T-cell (primary cell): ENCODE measurements at places on chromosomes 4 and X. TPM values are rescaled to one million over a fixed set of nuclear protein-coding genes. Genes with fewer than 3 reads are reported as not detected.
A peak's percentile ranks its signal among the peaks of the same experiment; 100 is the strongest.

The NEUROG2 gene
- total RNA-seq: not detected

The SYAP1 gene
- total RNA-seq: 19.3 TPM

- no peaks in the 10 kb centered on the region for H3K4me1 ChIP-seq
- no peaks in the 10 kb centered on the region for H3K36me3 ChIP-seq
- no peak overlapping the region for H3K4me3 ChIP-seq
- no peak overlapping the region for H3K27ac ChIP-seq
- no peaks in the 10 kb centered on the region for H3K27me3 ChIP-seq
These were observed 189.1 kb upstream of the ADGRL3 start for GRCh38 chr4:61011051-61011450.

- no peak for DNase-seq
- no peaks in the 10 kb centered on the region for H3K4me1 ChIP-seq
- no peaks in the 10 kb centered on the region for H3K36me3 ChIP-seq
- no peak within 1 kb of the TSS for H3K4me3 ChIP-seq
- peaks cover 6% of the 10 kb centered on the region for H3K27me3 ChIP-seq
These were observed at the start of gene GALNTL6 for GRCh38 chr4:171812665-171813525. GALNTL6 (plus strand) TSS chr4:171813404.

DNA sequence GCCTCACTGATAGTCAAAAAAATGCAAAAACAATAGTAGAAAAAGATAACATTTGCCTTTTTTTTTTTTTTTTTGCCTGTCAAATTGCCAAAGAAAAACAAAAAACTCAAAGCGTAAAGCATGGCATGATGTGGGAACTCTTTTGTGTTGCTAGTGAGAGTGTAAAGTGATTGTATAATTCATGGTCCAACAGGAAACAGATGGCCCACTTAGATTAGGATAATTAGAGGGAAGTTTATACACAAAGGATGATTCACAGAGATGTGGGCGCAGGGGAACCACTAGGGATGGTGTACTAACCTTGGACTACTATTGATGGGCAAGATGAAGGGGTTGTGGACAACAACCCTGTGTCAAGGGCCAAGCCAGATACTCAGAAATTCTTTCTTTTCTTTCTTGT lies 16.4 kb downstream of the MCUB start:
- no peak for DNase-seq
- peaks cover 5% of the 10 kb centered on the region for H3K36me3 ChIP-seq
- no peak overlapping the region for H3K27ac ChIP-seq
- H3K4me1 ChIP-seq: peaks cover 23% of the 10 kb centered on the region

The DGKK gene
- 0.09 TPM for total RNA-seq

- no peaks in the 10 kb centered on the region for H3K4me1 ChIP-seq
- DNase-seq: no peak
- no peaks in the 10 kb centered on the region for H3K27me3 ChIP-seq
- no peak overlapping the region for H3K27ac ChIP-seq
- H3K36me3 ChIP-seq: no peaks in the 10 kb centered on the region
These were observed 174.1 kb upstream of the HS3ST1 start for GRCh38 chr4:11602606-11603340.

The RAB39B gene
- 13.2 TPM for total RNA-seq

DNA sequence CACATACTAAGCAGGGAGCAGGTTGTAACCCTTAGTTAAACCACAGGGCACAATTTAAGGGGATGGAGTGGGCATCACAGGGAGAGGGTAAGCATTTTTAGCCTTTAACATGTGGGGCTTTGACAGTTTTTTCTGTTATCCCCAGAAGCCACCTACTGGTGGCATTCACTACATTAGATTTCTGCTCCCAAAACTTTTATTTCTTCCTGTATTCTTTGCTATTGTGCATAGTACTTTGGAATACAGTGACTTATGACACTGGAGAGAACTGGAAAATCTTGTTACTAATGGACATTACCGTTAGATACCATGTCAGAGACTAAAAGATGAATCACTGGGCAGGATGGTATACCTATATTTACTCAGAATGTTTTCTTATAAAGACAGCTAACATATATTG lies 7.3 kb downstream of the TRIM75 start:
- no peaks in the 10 kb centered on the region for H3K36me3 ChIP-seq
- no peak overlapping the region for H3K4me3 ChIP-seq
- no peak for DNase-seq

DNA sequence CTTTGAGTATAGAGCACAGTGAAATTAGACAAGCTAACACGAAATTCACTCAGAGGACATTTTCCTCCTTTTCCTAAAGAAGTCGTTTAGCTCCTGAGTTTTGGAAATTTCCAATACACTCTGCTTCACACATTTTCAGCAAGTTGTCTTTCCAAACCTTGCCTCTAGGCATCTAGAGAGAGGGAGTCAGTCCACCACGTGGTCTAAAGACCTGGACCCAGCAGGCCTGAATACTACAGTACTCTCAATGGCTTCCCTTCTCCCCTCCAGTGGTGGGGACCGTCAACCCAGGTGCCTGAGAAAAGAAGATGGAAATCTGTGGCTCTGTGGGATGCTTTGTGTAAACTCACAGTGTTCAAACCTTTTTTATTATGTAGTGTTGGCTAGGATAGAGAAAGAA lies 13.9 kb upstream of the SCML2 start:
- no peak overlapping the region for H3K27ac ChIP-seq
- H3K4me3 ChIP-seq: no peak overlapping the region
- no peaks in the 10 kb centered on the region for H3K27me3 ChIP-seq
- no peaks in the 10 kb centered on the region for H3K36me3 ChIP-seq
- H3K4me1 ChIP-seq: no peaks in the 10 kb centered on the region

- no peaks in the 10 kb centered on the region for H3K27me3 ChIP-seq
- DNase-seq: no peak
- no peaks in the 10 kb centered on the region for H3K36me3 ChIP-seq
These were observed 74.6 kb upstream of the NALF2 start for GRCh38 chrX:69429339-69430015.

DNA sequence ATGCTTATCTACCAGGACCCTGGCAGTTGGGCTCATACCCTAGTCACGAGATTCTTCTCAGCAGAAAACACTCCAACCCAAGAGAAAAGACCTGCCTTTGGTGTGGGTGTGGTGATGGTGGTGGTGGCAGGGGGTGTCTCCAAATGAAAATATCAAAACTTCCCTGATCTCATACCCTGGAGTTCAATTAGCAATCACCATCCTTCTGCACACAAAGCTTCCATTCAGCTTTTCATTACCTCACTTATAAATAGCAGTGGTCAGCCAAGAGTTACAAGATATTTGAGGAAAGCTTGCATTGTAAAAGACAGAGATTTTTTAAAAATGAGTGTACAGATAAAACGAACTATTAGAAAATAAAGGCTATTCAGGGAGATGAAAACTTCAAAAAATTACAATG lies 580.8 kb upstream of the MAGEB2 start:
- no peak overlapping the region for H3K4me3 ChIP-seq
- no peaks in the 10 kb centered on the region for H3K36me3 ChIP-seq
- H3K27ac ChIP-seq: no peak overlapping the region
- H3K4me1 ChIP-seq: no peaks in the 10 kb centered on the region

DNA sequence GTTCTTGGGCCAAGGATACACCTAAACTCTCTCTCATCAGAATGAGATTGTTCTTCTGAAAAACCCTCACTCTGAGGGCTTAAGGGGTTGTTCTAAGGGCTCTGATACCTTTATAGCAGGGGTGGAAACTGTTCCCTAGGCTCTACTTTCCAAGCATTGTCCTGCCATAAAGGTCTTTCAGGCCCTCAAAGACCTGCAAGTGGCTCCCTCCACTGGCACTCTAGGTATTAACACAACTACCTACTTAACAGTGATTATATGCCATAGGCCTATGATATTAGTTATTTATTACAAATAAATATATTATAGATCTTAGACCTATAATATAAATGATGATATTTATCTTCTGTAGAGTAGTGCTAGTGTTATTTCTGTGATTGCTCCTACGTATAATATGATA lies 473.7 kb upstream of the RPS6KA3 start:
- H3K36me3 ChIP-seq: no peaks in the 10 kb centered on the region
- no peak overlapping the region for H3K4me3 ChIP-seq
- H3K27me3 ChIP-seq: no peaks in the 10 kb centered on the region

GRCh38 chrX:14672611-14673172 lies 143.4 kb downstream of the GLRA2 start:
- no peak overlapping the region for H3K4me3 ChIP-seq
- H3K36me3 ChIP-seq: no peaks in the 10 kb centered on the region
- no peak for DNase-seq
- no peaks in the 10 kb centered on the region for H3K27me3 ChIP-seq
- H3K4me1 ChIP-seq: no peaks in the 10 kb centered on the region

DNA sequence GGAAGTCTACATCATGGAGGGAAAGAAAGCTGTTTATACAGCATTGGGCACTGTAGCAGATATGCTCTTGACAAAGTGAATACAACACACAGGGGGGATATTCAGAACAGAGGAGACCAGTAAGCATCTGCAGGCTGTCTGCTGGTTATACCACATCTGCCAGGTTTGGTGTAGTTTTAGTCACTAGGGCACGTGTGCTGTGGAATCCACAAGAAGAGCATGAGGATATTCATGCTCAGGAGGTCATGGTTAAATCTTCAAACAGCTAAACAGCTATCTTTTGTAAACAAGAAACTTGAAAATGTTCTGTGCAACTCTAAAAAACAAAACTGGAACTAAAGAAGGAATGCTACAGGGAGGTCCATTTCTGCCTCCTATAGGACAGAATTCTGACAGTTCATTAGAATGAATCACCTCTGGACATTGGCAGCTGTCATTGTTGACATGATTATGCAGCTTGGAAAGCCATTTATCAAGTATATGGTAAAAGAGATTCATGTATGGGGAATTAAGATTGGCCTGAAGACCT lies 175.8 kb downstream of the RCHY1 start:
- no peaks in the 10 kb centered on the region for H3K27me3 ChIP-seq
- no peak overlapping the region for H3K27ac ChIP-seq
- H3K4me3 ChIP-seq: no peak overlapping the region

- peaks cover 10% of the 10 kb centered on the region for H3K4me1 ChIP-seq
- H3K36me3 ChIP-seq: no peaks in the 10 kb centered on the region
- no peak overlapping the region for H3K4me3 ChIP-seq
- H3K27me3 ChIP-seq: no peaks in the 10 kb centered on the region
- no peak for DNase-seq
- H3K27ac ChIP-seq: no peak overlapping the region
These were observed 4.0 kb upstream of the ITM2A start for GRCh38 chrX:79371101-79371500.

- H3K27ac ChIP-seq: no peak overlapping the region
- no peak overlapping the region for H3K4me3 ChIP-seq
- H3K27me3 ChIP-seq: no peaks in the 10 kb centered on the region
- DNase-seq: no peak
- no peaks in the 10 kb centered on the region for H3K36me3 ChIP-seq
- H3K4me1 ChIP-seq: no peaks in the 10 kb centered on the region
These were observed 1703.7 kb upstream of the AGA start for GRCh38 chr4:179145746-179146525.

DNA sequence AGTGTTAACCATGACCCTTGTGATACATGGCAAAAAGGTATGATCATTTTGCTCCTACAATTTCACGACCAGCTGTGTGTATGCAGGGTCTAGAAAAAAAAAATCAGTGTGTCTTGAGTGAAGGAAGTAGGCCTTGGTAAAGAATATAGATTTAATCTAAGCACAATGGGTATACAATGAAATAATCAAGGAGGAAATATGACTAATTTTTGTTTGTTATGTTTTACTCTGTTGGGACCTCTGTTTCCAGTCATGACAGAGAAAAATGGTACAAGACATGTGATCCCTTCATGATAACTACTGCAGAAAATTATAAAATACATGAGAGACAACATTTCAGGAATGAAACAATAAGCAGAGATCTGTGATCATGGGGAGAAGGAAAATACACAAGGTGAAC lies 835.5 kb downstream of the PDHA2 start:
- no peak overlapping the region for H3K27ac ChIP-seq
- no peak overlapping the region for H3K4me3 ChIP-seq
- no peaks in the 10 kb centered on the region for H3K27me3 ChIP-seq
- H3K4me1 ChIP-seq: no peaks in the 10 kb centered on the region

GRCh38 chr4:150668824-150669223 lies 86.9 kb downstream of the MAB21L2 start:
- no peaks in the 10 kb centered on the region for H3K4me1 ChIP-seq
- H3K27ac ChIP-seq: no peak overlapping the region
- no peaks in the 10 kb centered on the region for H3K27me3 ChIP-seq
- H3K36me3 ChIP-seq: no peaks in the 10 kb centered on the region
- DNase-seq: no peak

The CLOCK gene
- total RNA-seq: 16.0 TPM

The SSX3 gene
- not detected for total RNA-seq

GRCh38 chrX:9530848-9531274 lies 66.0 kb downstream of the TBL1X start:
- no peak overlapping the region for H3K4me3 ChIP-seq
- H3K36me3 ChIP-seq: no peaks in the 10 kb centered on the region
- no peak overlapping the region for H3K27ac ChIP-seq
- DNase-seq: peak; percentile 54

- no peaks in the 10 kb centered on the region for H3K27me3 ChIP-seq
- no peak overlapping the region for H3K4me3 ChIP-seq
- DNase-seq: no peak
- H3K36me3 ChIP-seq: no peaks in the 10 kb centered on the region
These were observed 34.5 kb downstream of the ZFX start for GRCh38 chrX:24184018-24184417.

DNA sequence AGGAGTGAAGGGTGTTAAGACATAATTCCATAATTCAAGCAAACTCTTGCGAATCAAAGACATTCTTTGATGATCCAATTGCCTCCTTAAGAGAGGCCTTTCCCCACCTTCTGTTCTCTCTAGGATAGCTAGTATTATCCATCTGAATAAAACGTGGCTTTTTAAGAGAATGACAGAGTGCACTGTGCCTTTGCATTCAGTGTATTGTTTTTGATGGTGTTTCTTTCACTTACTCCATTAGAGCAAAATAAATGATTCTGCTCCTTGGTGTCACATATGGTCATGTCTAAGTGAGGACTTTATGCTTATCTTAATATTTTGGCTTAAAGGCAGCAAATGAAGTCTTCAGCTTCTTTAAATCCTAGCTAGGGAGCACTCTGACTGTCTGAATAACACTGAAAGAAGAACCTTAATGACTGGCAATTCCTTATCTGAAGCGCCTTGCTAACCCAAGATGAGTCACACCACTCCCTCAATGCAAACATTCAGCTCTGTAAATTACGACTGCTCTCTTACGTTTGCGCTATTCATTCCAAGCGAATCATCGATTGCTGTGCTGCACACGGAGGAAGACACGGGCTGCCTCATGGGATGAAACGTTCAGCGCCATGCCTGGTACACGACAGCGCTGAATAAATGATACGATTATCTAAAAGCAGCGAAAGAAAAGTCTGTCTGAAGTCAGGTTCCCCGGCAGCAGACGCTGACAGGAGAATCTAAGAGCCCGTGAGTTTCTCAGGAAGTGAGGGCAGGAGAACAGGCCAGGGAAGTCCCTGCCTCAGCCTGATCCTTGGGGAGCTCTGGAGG lies 35.1 kb upstream of the GEMIN8 start:
- no peak overlapping the region for H3K4me3 ChIP-seq
- H3K27me3 ChIP-seq: no peaks in the 10 kb centered on the region
- H3K36me3 ChIP-seq: no peaks in the 10 kb centered on the region
